ENCODE measurements at places on chromosomes 12 and 14.

- DNase-seq: no peak
These were observed 198.2 kb upstream of the RBM19 start for GRCh38 chr12:114164351-114164750.

DNA sequence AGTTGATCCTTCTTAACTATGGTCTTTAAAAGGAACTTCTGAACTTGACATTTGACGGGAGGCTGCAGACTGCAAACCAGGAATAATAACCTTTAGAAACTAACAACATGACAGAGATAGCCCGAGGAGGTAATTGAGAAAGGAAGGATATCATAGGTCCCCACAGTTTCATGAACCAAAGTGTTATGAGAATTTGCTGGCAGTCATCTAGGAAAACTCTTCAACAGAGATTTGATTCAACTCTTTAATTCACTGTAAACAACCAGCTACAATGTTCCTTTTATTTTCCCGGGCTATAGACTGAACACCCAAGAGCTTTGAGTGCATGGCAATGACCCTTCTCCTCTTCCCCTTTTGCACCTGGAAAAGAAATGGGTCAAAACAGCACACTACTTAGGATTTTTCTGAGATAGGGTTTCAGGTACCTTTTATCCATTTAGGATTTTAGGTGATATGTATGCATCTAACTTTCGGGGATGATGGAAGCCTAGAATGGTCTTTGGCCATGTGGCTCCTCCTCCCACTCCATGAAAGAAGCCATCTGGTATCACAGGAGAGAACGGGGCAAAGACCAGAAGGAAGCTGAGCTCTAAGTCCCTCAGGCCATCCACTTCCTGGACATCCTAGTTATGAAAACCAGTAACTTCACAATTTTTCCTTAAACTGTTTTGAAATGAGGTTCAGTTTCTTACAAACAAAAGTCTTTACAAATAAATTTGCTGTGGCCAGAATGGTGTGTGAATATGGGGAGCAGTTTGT, 23.0 kb downstream of the GLT8D2 start:
- DNase-seq: no peak

GRCh38 chr12:14946162-14946561, 7.8 kb upstream of the ERP27 start:
- DNase-seq: no peak

GRCh38 chr12:4135919-4136605, 137.5 kb upstream of the CCND2 start:
- DNase-seq: peak; percentile 95

DNA sequence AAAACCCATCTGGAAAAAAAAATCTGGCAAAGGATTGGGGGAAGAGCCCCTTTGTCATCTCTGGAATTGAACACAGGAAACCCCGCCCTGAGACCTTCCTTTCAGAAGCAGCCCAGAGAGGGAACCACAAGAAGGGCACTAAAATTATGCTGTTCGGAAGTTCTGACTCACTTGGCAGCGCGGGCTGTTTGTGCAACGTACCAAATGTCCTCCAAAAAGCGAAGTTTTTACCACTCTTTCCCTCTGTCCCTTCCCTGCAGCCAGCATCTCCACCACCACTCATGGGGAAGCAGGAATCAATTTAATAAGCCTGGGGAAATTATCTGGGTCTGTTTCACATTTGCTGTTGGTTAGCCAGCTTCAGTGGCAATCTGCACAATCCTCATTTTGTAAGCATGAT, 3.2 kb upstream of the SYNE3 start:
- peak; percentile 89 for DNase-seq

- peak; percentile 90 for DNase-seq
These were observed 26.6 kb upstream of the LTA4H start for GRCh38 chr12:96061864-96062453.
